Activated T-cell treated with anti-CD3 and anti-CD28 coated beads, Interleukin-2, amount 50 U/mL, for 48 hours (primary cell): ENCODE measurements at places on chromosomes 11 and 22.

DNA sequence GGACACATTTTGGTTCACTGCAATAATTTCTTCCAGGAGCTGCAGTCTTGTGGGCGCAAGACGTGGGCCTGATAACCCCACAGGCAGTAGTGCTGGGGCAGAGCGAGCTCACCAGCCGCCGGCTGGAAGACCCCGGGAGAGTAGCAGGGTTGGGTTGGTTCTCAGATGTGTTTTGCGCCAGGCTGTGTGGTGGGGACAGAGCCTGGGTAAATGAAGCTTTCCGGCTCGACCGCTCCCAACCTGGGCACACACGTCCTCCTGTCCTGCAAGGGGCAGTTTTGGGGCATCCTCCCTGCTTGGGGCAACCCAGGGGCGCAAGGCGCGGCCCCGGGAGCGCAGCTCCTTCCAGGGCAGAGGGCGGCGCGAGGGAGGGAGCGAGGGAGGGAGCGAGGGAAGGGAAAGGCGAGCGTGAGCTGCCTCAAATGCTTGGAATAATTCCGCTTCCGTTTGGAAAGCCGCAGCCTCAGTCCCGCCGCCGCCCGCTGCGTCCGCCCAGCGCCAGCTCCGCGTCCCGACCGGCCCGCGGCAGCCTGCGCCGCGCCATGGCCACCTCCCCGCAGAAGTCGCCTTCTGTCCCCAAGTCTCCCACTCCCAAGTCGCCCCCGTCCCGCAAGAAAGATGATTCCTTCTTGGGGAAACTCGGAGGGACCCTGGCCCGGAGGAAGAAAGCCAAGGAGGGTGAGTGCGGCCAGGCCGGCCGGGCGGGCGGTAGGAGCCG is at the start of gene PARVA:
PARVA (plus strand) TSS at position 466 of the 718 bp plus-strand sequence; CDS start at position 543, 77 bp downstream.
- no peak for DNase-seq

- DNase-seq: no peak
These were observed 13.1 kb downstream of the MED19 start for GRCh38 chr11:57698843-57699365.

DNA sequence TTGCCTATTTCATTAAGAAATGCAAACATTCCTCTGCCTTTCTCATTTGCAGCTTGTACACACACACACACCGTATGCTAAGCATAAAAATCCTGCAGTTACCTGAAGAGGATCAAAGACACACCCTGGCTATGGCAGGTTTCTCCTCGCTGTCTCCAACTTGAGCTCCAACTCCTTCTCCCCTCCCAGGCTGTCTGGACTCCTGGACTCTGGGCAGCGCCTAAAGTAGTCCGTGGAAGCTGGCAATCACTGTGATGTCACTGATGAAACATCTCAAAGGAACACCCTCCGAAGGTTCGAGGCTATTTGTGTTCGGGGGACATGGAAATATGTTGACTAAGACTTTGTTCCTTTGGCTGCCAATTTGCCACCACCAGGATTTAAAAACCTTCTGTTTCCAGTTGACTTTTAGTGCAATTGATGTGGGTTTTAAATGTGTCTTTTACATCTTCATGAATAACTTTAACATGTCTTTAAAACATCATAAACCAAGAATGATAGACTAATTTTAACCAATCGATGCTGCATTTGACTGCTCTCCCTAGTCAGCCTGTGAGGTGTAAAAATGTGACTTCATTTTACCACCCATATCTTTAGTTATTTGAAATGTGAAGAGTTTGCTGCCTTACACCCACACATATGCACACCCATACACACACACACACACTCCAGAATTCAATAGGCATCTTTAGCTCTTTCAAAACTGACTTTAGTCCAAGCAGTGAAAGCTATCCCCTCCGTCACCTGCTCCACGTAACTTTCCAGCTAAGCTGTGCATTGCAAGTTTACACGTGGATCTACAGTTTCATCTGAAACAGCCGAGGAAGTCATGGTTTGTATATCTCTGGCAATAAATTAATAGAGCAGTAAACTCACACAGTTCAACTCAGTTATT is at the start of gene SLN:
SLN (minus strand) TSS at position 196 of the 895 bp plus-strand sequence.
- DNase-seq: no peak

DNA sequence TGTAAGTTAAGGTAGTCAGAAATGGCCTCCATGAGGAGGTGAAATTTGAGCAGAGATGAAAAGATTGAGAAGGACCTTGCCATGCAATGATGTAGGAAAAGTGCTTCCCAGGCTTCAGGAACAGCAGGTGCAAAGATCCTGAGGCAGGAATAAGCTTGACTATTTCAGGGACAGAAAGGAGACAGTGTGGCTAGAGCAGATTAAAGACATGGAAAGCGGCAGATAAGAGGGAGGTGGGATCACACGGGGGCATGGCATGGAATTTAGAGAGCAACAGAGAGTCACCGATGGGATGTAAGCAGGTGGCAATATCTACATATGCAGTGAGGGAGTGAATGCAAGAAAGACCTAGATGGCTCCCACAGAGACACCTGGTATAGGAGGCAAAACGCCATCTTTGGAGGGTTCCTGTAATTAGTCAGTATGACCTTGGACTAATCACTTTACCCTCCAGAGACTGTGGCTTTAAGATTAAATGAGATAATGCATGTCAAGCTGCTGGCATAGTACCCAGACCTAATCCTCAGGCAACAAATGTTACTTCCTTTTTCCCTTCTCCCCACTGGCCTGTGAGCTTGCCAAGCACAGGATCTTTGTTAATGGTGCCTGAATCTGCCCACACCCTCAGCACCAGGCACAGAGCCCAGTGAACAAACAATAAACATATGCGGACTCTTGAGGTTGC is 24.6 kb upstream of the ACER3 start:
- DNase-seq: no peak

DNA sequence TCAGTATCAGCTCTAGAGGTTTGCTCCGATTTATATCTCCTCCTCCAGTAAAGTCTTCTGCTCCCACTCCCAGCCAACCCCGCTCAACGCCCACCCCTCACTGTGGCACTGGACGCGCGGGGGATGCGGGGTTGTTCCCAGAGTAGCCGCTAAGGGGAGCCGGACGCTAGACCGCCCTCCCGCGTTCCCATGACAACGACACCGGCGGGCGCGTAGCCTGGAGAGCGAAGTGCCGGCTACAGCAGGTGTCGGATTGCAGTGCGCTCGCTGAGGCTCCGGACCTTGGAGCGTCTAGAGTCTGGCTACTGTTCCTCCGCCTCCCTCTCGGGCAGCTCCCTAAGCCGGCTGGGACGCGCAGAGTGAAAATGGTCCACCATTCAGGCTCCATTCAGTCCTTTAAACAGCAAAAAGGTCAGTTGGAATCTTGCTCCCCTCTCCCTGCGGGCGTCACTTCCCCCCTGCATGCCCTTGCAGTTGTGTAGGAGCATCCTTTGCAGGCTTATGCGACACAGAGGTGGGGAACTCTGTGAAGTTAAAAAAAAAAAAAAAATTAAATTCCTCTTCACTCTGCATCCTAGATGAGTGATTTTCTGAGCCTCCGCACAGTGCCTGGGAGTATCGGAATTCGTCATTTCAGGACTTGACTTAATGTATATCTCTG is at the start of gene ANO3:
ANO3 (plus strand) TSS at position 220 of the 661 bp plus-strand sequence; CDS start at position 366, 146 bp downstream.
- DNase-seq: peak; percentile 25

DNA sequence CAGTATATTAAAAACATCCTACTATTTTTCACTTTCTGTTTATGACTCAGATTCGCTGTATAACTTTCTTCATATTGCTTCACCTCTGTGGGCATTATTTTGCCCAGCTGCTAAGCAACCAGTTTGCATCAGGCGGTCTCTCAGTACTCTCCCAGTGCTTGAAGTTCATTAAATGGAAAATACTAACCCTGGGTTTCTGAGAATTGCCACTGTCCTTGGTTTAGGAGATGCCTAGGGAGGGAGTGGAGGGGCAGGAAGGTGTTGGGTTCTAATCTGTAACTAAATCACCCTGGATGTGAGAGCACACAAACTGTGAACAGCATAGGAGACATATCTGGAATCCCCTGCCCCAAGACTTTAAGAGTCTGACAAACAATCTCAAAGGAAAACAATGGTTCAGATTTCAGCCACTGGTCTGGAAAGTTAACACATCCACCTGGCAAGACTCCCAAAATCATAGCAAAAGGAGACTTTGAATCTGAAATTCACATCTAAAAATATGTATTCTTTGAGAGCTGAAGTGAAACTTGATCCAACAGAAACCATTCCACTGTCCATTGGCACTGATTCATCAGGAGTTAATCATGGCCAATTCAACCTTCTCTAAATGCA is 540.0 kb downstream of the SOX6 start:
- no peak for DNase-seq

GRCh38 chr11:132336781-132337535 is 966.5 kb downstream of the NTM start:
- DNase-seq: no peak

DNA sequence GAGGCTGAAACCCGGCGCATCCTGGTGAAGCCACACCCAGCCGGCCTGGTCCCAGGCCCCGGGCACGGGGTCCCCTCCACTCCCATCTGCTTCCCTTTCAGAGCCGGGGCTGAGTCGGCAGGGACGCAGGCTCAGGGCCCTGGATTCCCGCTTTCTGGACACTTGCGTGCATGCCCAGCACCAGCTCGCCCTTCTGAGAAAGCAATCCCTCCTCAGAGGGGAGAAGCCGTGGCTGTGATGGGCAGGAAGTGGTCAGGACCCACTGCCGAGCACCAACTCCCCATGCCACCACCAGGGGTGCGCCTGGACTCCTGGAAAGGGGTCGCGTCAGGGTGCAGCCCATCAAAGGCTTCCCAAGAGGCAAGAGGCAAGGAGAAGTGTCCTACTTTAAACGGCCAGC is 15.1 kb downstream of the CDKN1C start:
- DNase-seq: no peak

- no peak for DNase-seq
These were observed 50.2 kb downstream of the ARHGAP32 start for GRCh38 chr11:129141748-129142523.

GRCh38 chr11:105699203-105699602 is 89.3 kb downstream of the GRIA4 start:
- DNase-seq: no peak

GRCh38 chr11:128716661-128717210 is 22.9 kb downstream of the FLI1 start:
- DNase-seq: peak; percentile 63

- DNase-seq: no peak
These were observed 62.6 kb upstream of the CRYBB3 start for GRCh38 chr22:25136953-25137576.

DNA sequence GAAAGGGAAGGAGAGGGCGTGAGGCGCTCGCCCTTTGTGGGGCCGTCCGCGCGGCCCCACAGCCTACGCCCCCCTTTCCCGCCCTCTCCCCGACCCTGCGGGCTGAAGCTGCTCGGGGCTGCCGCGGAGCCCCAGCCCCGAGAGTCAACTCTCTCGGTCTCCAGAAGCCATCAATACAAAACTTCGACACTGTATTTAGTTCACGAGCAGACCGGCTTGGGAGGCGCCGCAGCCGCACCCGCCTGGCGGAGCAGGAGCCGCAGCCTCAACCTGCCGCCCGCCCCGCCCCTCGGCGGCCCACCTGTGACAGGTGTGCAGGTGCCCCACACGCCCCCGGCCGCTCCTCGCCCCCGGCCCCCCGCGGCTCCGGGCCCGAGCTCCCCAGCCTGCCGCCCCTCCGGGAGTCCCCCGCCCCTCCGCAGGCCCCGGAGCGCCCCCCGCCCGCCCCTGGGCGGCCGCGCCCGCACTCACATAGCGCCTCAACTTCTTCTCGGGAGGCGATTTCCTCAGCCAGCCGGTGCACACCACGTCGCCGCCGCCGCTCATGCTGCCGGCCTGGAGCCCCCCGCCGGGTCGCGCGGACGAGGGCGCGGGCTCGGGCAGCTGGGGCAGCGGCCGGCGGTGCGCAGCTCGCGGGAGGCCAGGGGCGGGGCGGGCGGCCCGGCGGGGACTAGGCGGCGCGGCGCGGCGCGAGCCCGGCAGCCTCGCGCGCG is at the start of gene GAB2:
GAB2 (minus strand) TSS at position 646 of the 713 bp plus-strand sequence; CDS start at position 546, 100 bp downstream.
- no peak for DNase-seq

GRCh38 chr11:18578975-18579598 is 9.4 kb downstream of the UEVLD start:
- no peak for DNase-seq

DNA sequence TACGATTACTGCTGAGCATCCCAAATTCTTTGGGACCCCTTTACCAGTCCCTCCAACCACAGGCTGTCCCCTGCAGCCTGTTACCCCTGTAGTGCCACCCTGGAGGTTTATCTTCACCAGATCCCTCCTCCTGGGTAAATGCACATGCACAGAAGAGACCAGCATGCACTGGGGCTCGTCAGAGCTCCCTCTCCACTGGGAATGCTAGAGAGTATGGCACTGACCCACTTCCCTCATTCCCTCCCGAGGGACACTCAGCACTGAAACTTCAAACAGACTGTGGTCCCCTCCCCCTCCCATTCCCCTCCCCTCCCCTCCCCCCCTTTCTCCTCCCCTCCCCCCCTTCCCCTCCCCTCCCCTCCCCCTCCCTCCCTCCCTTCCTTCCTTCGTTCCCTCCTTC is 49.1 kb downstream of the C11orf91 start:
- no peak for DNase-seq

- DNase-seq: no peak
These were observed 572.6 kb downstream of the OPCML start for GRCh38 chr11:132959693-132960092.

DNA sequence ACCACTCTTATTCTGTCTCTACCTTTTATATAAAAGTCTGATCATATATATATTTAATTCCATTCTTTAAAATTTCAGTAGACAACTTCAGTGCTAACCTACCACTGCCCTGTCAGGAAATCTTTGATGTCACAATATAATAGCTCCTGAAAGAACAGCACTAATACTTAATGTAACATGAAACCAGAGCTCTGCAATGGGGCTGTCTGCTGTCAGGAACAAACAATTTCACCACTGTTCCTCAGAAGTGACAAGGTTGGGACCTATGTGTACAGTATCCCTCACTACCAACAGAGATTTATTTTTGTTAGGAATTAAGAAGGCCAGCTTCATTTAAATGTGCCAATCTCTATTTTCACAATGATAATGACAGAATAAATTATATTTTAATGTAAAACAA is 165.5 kb upstream of the C11orf58 start:
- no peak for DNase-seq

- DNase-seq: peak; percentile 31
These were observed 146.8 kb downstream of the ENTHD1 start for GRCh38 chr22:39746600-39747262.

- DNase-seq: no peak
These were observed 8.9 kb downstream of the KCNK7 start for GRCh38 chr11:65586676-65587075.

DNA sequence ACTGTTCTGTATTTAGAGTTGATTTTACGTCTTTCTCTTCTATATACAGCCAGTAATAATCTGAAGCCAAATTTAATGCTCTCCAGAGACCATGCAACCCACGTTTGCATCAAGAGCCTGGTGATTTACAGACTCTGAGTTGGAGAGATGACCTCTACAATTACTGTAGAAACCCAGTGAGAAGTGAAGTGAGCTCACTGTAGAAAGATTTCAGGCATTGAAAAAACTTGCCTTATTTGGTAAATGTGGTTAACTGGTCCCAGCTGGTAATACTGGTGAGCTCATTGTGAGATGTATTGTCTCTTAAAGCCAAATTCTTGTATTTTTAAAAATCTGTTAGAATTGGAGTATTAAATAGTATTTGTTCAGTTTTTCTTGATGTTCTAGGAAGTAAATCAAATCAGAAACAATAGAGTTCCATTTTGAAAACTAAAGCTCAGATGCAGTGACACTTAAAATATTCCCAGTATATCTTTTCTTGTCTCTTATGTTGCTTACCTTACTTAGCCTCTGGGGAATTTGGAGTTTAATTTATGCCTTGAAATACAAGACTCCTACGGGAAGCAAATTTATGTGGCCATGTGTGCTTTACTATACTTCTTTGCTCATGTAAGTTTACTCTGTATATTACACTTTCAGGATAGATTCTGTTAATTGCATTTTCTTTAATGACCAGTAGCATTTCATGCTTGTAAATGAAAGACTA is 189.9 kb downstream of the ARHGAP42 start:
- no peak for DNase-seq
